ENCODE measurements at places on chromosomes 1 and 21. TPM values are rescaled to one million over a fixed set of nuclear protein-coding genes. Genes with fewer than 3 reads are reported as not detected.

DNA sequence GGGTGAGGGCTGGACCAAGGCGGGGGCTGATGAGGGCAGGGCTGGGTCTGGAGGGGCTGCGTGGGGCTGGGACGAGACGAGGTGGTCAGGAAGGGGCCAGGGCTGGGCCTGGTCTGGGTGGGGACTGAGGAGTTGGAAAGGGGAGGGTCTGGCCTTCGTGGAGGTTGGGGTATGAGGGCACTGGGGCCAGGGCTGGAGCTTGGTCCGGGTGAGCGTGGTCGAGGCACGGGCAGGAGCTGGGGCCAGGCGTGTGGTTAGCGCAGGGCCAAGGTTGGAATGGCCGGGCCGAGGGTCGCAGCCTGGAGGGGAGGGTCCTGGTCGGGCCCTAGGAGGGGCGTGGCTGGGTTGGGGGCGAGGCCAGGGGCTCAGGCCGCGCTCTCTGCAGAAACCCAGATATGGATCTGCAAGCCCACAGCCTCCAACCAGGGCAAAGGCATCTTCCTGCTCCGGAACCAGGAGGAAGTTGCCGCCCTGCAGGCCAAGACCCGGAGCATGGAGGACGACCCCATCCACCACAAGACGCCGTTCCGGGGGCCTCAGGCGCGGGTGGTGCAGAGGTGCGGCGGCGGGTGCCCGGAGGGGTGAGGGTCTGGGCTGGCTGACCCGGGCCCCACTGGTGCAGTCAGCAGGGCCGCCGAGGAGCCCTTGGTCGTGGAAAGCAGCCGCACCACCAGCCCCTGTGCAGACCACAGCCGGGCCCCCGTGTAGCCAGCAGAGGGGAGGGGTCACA, 9.0 kb downstream of the TTLL10 start:
- no peak overlapping the region for H3K27ac ChIP-seq
- H3K4me3 ChIP-seq, result peak overlapping the region; percentile 30
- no peak for DNase-seq

- peak; percentile 52 for DNase-seq
- no peaks in the 10 kb centered on the region for H3K27me3 ChIP-seq
- peaks cover 5% of the 10 kb centered on the region for H3K4me1 ChIP-seq
- H3K4me3 ChIP-seq, result no peak overlapping the region
- no peaks in the 10 kb centered on the region for H3K36me3 ChIP-seq
- H3K27ac ChIP-seq, result no peak overlapping the region
Measured at GRCh38 chr1:161299347-161299746, 10.4 kb downstream of the MPZ start.

DNA sequence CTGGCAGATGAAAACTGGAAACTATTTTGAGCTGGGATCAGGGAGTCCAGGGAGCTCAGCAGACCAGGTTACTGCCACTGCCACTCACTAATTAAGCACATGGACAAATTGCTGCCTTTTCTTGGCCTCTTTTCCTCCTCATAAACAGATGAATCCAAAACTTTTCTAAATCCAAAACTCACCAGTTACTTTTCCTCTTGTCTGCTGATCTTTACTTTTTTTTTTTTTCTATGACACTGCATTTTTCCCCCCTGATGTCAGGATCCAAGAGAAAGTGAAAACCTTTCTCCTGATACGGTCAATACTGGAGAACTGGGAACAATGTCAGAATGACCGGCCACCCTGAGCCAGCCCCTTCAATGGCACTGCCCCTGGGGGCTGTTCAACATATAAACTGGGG, 405.8 kb downstream of the DUSP10 start:
- no peak for DNase-seq
- H3K36me3 ChIP-seq, result no peaks in the 10 kb centered on the region
- H3K4me3 ChIP-seq, result no peak overlapping the region
- H3K27ac ChIP-seq, result peak overlapping the region; percentile 70

FAM167B gene
- total RNA-seq, result 53.0 TPM

DNA sequence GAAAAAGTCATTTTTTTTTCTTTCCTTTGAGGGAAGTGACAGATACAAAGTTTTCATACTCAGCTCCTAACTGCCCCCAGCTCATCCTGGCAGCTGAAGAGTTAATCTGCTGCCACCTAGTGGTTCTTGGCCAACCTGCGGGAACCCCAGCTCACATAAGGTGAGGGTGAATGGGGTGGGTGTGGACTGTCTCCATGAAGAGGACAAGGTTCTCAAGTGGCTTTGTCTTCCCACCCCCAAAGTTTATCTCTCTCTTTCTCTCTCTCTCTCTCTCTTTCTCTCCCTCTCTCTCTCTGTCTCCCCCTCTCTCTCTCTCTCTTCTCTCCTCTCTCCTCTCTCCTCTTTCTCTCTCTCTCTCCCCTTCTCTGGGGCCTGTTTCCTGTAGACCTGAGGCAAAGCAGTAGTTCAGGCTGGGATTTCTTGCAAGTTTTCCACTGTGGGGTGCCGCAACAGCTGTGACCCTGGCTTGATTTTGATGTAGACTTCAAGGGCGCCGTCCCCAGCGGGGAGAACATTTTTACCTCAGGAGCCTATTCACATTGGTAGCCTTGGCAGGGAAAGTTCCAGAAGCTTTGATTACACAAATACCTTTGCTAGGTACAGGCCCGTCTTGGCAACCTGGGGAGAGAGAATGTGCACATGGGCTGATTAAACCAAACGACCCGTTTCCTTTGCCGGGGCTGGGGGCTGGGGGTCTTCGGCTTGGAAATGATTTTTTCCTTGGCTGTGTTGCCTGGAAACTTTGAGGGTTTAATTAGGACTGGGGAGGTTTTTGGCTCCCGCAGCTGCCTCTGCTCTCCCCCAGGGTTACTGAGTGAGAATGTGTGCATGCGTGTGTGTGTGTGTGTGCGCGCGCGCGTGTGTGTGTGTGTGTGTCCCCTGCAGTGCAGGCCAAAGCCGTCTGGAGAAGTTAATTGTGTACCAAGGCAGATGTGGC, 135.9 kb downstream of the TM2D1 start:
- no peak overlapping the region for H3K27ac ChIP-seq
- no peak overlapping the region for H3K4me3 ChIP-seq
- no peaks in the 10 kb centered on the region for H3K27me3 ChIP-seq
- H3K4me1 ChIP-seq, result no peaks in the 10 kb centered on the region
- peak; percentile 44 for DNase-seq

DNA sequence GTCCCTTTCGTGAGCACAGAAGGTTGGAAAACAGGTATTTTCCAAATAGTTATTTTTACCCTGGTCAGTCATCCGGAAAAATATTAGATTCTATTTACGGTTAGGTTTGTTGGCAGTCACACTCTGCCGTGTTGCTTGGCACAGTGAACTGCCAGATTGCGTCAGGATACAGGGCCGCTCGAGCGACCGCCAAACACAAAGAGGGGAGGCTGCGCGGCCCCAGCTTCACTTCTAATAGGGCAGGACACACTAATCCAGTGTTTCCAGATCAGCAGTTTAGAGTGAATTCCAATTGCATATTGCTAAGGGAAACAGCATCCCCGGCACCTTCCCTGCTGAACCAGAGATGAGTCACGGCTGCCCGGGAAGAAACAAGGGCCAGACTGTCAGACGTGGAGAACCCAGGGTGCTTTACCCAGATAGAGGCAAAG, 22.9 kb downstream of the UMODL1 start:
- H3K36me3 ChIP-seq, result no peaks in the 10 kb centered on the region
- H3K27me3 ChIP-seq, result no peaks in the 10 kb centered on the region
- DNase-seq, result no peak

EPHA2 gene
- 23.6 TPM for total RNA-seq

CYP2J2 gene
- 2.1 TPM for total RNA-seq

GRCh38 chr1:152188673-152189591, 29.9 kb upstream of the RPTN start:
- peak; percentile 83 for DNase-seq
- no peaks in the 10 kb centered on the region for H3K27me3 ChIP-seq
- H3K4me3 ChIP-seq, result peak overlapping the region; percentile 43
- peaks cover 8% of the 10 kb centered on the region for H3K4me1 ChIP-seq
- no peaks in the 10 kb centered on the region for H3K36me3 ChIP-seq
- H3K27ac ChIP-seq, result peak overlapping the region; percentile 27
